Stimulated activated CD8-positive, alpha-beta memory T cell treated with anti-CD3 and anti-CD28 coated beads, Interleukin-4, amount 100 ng/mL, for 1 hour (primary cell): ENCODE measurements at places on chromosomes 4 and X.

DNA sequence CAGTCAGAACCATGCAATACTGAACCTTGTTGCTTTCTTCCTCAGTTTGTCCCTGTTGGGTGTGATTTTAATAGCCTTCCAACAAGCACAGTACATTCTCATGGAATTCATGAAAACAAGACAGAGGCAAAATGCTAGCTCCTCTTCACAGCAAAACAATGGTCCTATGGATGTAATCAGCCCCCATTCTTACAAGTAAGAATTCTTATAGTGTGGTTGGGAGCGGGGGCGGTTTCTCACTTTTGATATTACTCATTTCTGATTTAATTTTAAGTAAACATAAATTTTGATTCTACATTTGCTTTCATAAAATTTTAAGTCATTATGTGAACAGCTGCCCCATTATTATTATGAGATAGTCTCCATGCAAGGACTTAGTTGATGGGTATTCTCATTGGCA is 80.8 kb upstream of the TLR2 start:
- no peak for DNase-seq

DNA sequence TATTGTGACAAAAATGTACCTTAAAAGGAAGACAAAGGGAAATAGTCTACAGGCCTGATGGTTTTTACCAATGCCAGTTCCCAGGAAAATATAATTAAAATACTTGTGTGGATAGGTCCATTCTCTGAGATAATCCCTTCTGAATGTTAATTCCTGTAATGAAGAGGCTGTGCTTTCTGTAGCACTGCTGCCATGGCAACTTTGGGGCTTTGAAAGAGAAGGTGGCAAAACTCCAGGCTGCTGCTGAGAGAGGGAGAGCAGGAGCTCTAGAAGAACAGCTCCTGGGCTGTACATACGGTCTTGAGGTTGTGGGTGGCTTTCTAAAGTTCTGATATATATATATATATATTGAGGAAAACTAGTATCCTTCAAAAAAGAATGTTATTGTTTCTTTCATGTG is 125.4 kb downstream of the PDLIM5 start:
- no peak for DNase-seq

- no peak for DNase-seq
Observed at GRCh38 chr4:140789759-140790158, 33.6 kb upstream of the TBC1D9 start.

DNA sequence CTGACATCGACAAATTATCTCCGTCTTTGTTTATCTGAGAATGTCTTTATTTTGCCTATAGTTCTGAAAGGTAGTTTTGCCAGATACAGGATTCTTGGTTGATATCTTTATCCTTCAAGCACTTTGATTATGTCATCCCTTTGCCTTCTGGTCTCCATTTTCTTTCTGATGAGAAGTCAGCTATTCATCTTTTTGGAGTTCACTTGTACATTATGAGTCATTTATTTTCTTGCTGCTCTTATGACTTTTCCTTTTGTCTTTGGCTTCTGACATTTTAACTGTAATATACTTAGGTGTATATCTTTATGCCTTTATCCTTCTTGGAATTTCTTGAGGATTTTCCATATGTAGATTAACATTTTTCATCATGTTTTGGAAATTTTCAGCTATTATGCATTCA is 51.4 kb downstream of the SHROOM4 start:
- DNase-seq, result no peak

DNA sequence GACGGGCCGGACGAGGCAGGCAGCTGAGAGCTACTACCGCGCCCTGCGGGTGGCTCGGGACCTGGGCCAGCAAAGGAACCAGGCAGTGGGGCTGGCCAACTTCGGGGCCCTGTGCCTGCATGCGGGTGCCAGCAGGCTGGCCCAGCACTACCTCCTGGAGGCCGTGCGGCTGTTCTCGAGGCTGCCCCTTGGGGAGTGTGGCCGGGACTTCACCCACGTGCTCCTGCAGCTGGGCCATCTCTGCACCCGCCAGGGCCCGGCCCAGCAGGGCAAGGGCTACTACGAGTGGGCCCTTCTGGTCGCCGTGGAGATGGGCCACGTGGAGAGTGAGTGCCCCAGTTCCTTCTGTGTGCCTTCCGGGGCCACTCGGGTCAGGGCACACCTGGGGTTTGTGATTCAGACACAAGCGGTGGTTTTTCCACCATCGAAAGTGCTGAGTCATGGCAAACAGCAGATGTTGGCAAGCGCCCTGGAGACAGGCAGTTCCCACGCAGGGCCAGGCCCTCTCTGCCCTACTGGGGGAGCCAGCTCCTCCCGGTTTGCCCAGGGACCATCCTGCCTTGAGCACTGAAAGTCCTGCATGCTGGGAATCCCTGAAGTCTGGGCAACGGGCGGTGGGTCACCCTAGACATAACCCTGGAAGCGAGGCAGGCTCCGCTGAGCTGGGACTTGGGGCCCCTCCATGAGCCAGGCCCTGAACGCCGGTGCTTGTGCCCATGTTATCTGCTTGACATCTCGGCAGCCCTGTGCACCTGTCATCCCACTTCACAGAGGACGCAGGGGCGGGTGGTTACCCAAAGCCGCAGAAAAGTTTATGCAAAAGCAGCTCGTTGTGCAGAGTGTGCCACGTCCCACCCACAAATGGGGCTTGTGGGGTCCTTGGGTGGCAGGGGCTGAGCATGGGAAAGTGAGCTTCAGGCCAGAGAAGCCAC is 29.5 kb downstream of the SH3TC1 start:
- DNase-seq, result peak; percentile 22

GRCh38 chr4:153318696-153319320 is 25.7 kb upstream of the MND1 start:
- no peak for DNase-seq

GRCh38 chr4:74446193-74446868 is 1.4 kb downstream of the AREG start:
- DNase-seq, result no peak

DNA sequence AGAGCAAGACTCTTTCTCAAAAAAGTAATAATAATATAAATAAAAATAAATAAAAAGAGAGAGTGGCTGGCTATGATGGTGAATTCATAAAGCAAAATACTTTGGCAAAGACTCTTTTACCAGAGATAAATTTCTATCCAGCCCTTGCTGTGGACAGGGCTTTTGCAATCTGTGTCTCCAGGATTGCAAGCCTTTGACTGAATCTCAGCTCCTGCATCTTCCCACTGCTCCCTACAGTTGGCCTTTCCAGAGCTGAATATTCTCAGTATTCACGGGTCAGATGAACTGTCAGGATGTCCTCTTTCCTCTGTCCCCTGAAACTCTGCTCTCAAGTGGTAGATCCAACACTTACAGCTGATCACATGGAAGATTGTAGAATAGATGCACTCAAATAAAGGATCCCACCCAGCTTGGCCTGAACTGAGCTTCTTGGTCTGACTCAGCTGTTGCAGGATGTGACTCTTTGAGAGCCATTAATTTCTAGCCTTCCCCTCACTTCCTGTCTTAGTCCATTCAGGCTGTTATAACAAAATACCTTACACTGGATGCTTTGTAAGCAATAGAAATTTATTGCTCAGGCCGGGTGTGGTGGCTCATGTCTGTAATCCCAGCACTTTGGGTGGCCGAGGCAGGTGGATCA is 123.4 kb upstream of the GUCY1A1 start:
- DNase-seq, result no peak

- no peak for DNase-seq
Observed at GRCh38 chr4:108940149-108940548, 177.3 kb upstream of the ETNPPL start.

DNA sequence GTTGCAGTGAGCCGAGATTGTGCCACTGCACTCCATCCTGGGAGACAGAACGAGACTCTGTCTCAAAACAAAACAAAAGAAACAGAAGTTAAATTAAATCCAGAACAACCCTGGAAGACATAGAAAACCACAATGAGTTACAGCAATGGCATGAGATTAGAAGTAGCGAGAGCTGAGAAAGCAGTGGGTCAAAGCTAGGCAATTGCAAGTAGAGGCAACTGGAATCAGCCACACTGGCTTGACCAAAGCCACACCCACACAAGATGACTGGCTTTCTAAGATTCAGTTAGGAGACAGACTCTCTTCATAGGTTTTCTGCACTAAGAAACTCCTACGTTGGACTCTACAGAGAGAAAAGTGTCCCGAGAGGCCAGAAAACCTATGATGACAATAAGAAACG is 443.0 kb downstream of the GPM6A start:
- DNase-seq, result no peak

DNA sequence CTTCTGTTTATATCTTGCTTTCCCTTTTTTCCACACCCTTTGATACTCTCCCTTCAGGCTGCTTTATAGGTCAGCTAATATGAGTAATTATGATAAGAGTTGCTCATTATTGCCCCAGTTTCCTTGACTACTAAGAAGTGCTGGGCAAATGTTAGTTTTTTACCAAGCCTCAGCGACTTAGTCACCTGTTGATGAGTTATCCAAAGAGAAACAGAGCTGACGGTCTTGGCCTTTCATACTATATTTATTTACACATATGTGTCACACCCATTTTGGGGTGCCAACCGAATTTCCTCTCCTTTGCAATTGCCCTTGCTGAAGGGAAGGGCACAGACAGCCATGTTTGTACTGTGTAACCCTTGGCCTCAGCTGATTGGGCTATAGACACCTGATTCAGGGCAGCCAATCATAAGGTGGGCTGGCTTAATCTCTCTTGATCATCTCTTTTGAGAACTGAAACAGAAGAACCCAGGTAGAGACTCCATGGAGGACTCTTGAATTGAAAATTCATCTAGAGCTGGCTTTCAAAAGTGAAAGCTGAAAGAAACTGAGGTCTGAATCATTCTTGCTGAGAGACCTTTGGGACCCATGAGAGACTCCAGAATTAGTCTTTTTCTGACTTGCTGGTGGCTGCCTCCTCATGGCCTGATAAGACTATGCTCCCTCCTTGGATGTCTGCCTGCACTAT is 111.7 kb upstream of the RPS6KA3 start:
- DNase-seq, result no peak
